Activated T-cell treated with anti-CD3 and anti-CD28 coated beads, Interleukin-2, amount 50 U/mL, for 72 hours (primary cell): ENCODE measurements at places on chromosomes 5 and 9. TPM values are rescaled to one million over a fixed set of nuclear protein-coding genes. Genes with fewer than 3 reads are reported as not detected.

- DNase-seq: no peak
Measured at GRCh38 chr5:31769530-31769929, 130.6 kb downstream of the PDZD2 start.

Gene TMOD1
- total RNA-seq: 5.4 TPM

DNA sequence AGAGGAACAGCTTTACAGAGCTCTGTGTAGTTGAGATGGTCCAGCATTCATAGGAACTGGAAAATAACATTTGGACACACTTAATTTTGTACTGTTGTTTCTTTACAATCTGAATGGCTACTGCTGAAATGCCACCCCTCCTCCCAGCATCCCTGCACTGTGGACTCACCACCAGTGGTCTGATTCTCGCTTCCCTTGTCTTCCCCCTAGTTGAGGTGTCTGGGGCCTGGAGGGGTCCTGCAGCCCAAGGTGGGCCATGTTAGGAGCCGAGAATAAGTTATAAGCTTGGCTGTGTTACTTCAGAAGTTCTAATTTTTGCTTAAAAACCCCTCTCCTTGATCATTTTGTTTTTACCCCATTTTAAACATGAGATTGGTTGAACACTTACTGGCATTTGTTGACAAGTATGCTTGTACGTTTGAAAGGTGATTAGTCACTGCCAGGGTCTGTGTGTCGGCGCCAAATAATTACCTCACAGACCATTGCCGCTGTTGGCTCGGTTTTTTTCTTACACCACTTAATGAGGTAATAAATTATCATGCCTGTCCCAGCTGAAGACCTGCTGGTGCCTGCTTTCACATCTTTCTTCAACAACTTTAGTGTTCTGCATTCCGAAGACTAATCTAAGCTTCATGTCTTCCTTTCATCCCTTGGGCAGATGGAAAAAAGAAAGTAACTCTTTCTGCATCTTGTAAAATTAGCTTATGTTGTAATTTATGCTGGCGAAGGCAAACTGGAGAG lies 65.8 kb downstream of the MCCC2 start:
- no peak for DNase-seq

DNA sequence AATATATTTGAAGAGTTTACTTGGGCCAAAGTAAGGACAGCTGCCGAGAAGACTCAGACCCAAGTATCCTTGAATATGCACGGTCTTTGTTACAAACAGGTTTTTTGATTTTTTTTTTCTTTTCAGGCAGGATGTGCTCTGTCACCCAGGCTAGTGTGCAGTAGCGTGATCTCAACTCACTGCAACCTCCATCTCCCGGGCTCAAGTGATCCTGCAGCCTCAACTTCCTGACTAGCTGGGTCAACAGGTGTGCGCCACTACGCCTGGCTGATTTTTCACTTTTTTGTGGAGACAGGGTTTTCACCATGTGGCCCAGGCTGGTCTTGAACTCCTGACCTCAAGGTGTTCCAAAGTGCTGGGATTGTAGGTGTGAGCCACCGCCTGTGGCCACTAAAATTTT lies 27.4 kb downstream of the JMY start:
- no peak for DNase-seq

GRCh38 chr5:18732556-18733479 lies 1098.6 kb downstream of the TAF11L14 start:
- no peak for DNase-seq

- DNase-seq: no peak
Measured at GRCh38 chr5:126963822-126964375, 66.5 kb downstream of the MARCHF3 start.
